ENCODE measurements at places on chromosomes 12 and 14.

DNA sequence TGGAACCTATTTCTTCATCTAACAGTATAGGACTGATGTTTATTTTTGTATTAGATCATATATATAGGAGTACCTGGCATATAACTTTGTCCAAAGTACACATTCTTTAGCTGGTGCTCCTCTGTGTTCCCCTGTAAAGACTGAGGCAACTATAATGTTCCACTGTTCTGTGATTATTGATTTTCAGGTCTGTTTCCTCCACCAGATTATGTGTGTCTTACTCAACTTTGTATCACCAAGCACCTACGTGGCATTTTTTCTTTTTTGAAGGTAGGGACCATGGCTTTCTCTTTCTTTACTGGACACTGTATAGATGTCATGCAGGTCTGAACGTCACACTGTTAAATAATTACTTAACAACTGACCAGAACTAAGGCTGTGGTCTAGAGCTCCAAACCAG is 29.3 kb downstream of the BICD1 start:
- DNase-seq = no peak

DNA sequence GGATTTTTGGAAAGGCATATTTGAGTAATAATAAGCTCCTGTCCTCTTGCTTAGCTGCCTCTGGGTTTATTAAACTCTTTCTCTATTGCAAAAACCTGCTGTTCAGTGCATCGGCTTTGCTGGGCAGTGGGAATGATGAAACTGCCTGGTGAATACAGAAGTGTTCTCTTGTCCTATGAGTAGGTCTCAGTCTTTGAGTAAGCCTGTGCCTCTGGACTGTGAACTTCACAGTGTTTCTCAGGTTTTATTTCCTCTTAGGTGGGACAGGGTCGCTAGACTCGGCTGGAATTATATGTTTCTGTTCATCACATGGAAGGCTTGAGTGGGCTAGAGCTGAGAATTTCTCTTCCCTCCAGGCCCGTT is 46.4 kb downstream of the CRADD start:
- DNase-seq = no peak

- DNase-seq = no peak
These were observed 1.0 kb upstream of the TBK1 start for GRCh38 chr12:64450711-64451486.

DNA sequence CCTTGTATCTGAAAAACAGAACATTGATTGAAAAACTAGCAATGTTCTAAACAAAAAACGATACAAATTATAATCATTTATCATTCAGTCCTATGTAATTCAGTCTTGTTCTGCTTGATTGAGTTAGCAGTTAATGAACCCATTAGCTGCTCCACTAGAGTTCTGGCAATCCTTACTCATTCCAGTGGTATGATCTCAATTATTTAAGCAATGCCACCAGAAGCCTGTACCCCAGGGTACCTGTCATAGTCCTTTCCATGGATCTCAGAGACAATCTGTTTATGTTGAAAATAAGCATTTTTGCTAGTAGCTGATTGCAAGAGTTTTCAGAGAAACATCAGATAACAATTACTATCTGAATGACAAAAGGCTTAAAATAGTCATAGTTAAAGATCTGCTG is 115.9 kb downstream of the UNC79 start:
- no peak for DNase-seq

DNA sequence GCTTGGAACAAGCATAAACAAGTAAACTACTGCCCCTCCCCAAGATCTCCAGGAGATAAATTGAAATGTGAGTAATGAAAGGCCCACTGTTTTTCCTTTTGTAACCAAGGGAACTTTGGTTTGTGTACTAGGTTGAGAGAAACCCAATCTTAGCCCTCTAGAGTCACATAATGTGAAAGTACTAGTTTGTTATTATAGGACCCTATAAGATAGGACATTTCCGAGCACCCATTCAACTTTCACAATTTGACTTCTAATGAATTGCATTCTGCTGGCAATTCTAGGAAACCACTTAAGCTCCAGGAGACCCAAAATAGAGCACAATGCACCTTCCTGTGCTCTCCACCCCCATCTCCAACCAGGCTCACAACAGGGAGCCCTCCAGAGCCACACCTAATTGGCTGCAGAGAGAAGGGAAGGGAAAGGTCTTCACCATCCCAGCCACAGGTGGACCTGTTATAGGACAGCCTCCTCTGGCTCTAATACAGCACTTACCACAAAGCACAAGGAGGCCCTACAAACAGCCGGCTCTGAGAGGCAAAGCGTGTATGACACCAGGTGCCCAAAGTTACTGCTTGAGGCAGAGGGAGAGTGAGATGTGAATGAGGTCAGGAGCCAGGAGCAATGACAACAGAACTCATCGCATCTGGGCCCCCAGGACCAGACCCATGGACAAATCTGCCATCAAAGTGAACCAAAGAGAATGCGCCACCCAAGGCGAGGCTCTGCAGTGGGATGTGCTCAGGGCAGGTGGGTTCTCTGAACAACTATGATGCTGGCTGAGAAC is 163.3 kb upstream of the NTF3 start:
- no peak for DNase-seq

DNA sequence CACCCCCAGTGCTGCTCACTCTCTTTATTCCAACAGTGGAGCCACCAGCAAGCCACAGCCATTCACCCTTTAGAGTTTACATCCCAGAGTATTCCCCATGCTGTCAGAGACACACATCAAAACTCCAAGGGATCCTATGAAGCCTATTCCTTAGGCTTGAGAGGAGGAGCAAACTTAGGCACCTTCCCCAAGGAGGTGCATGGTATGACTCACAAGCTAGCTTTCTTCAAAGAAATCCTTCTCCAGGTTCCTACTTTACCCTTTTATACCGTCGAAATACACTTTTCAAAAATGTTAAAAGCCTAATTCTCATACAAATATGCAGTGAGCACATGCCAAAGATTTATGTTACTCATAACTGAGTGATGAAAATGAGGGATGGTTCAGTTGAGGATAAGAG is 175.4 kb downstream of the ETNK1 start:
- DNase-seq = no peak

- no peak for DNase-seq
These were observed 189.0 kb upstream of the FBXO33 start for GRCh38 chr14:39621223-39621622.

- no peak for DNase-seq
These were observed 123.6 kb upstream of the SLC16A7 start for GRCh38 chr12:59472273-59472672.

- DNase-seq = no peak
These were observed 88.1 kb upstream of the NAV3 start for GRCh38 chr12:77742631-77743030.

DNA sequence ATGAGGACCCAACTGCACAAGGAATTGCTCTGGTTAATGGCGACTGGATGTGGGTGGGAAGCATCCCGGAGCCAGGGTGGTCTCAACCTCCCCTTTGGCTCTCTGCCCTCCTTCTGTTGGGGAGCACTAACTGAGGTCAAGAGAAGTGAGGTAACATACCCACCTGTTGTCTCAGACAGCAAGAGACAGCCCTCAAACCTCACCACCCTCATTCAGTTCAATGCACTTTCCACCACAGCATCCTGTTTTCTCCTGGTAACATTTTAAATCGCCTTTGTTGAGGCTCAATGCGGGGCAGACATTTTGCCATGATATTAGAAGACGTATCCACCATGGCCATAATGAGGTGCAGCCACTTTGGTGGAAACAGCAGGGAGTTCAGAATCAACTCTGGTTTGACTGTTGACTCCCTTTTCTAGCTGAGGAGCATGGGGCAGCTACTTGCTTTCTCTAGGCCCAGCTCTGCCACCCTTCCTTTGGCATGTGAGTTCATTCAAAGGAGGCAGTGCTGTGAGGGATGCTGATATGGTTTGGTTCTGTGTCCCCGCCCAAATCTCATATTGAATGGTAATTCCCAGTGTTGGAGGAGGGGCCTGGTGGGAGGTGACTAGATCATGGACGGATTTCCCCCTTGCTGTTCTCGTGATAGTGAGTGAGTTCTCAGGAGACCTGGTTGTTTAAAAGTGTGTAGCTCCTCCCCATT is 338.6 kb downstream of the PCNX1 start:
- DNase-seq = no peak

- no peak for DNase-seq
These were observed 153.9 kb downstream of the ACSS3 start for GRCh38 chr12:81231574-81232368.

- DNase-seq = no peak
These were observed 353.2 kb downstream of the BCAT1 start for GRCh38 chr12:24595652-24596235.

GRCh38 chr14:65015391-65015790 is 28.7 kb downstream of the FNTB start:
- no peak for DNase-seq

DNA sequence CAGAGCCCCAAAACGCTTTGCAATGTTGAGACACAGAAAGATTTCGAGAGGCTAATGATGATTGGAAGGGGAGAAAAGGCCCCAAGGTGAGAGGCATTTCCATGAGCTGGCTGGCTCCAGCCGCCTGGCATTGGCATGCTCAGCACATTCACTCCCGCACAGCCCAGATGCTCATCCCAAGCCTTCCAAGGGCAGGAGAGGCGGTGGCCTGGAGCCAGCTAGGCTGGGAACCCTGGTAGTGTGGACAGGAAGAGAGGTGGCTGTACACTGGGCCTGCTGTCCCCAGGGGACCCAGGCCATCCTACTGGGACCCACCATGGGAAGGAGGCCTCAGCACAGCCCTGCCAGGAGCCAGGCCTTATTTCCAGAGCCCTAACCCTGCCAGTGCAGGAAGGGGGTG is 72.2 kb downstream of the SPTB start:
- no peak for DNase-seq

DNA sequence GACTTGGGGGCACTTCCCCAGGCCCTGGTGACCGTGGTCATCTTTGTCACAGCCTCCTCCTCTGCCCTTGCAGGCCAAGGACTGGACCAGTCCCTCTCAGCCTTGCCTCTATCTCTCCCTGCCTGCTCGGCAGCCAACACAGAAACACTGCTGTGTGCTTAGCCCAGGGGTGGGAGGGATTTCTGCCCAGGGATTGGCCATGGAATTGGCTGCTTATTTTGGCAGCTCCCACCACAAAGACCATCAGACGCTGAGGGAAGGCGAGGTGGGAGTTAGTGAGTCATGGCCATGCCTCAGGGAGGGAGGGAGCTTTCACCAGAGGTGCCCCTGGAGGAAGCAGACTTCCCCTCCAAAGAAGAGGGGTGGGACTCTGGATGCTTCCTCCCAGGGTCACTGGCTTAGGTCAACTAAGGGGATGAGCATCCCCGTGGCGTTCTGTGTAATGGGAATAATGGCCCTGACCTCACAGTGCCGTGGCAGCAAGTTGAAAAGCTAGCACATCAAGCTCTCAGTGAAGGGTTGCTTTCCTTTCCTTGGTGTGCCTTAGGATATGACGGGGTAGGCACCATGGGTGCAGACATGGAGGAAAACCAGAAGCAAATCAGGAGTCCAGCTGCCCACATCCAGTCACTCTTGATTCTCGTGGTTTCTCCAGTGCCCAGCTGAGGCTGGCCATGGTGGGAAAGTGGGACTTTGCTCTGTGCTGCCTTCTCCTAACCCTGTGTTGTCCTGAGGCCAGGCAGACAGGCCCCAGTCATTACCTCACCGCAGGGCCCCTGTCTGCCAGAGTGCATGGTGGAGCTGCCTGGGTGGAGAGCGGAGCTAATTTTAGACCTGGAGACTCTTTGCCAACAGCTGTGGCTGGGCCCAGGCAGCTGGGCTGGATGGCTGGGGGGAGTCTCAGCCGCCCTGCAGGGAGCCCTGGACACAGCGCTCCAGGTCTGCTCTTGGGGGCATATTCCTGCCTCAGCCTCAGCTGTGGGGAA is 21.4 kb downstream of the B4GALNT3 start:
- DNase-seq = peak; percentile 87

GRCh38 chr12:105196090-105196489 is 39.9 kb downstream of the APPL2 start:
- DNase-seq = no peak

Measured in right hindlimb (tissue), 1 donor.